NCI-H460 (cell line): ENCODE measurements at places on chromosomes 5 and 9.

- no peak for DNase-seq
Measured at GRCh38 chr5:112419164-112419985, at the start of gene EPB41L4A. EPB41L4A (minus strand) TSS chr5:112419277; CDS start chr5:112419039, 238 bp downstream.

- DNase-seq: no peak
Measured at GRCh38 chr9:91771027-91771426, 179.0 kb downstream of the ROR2 start.

DNA sequence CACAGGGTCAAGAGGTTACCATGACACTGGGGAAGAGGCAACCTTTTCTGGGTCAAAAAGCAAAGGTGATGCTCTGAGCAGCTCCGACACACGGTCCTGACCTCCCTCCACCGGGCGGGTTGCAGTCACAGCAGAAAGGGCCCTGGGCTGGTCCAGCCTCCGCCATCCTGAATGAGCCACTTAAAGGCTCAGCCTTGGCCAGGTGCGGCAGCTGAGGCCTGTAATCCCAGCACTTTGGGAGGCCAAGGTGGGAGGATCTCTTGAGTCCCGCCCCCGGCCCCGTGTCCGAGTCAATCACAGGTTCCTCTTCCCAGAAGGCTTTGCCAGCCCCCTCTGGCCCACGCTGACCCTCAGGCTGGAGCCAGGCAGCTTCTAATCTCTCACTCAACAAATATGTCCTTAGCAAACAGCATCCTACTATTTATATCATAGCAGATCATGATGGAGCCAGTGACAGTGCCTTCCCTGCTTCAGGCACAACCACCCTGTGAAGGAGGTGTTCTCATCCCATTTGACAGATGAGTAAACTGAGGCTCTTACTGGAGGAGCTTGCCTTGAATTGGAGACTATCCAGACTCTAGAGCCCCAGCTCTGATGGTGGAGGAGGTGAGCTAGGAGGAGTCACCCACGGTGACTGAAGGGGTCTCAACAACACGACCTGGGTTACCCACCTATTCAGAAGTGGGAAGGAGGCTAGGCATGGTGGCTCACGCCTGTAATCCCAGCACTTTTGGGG, 79.1 kb downstream of the LRSAM1 start:
- DNase-seq: no peak

DNA sequence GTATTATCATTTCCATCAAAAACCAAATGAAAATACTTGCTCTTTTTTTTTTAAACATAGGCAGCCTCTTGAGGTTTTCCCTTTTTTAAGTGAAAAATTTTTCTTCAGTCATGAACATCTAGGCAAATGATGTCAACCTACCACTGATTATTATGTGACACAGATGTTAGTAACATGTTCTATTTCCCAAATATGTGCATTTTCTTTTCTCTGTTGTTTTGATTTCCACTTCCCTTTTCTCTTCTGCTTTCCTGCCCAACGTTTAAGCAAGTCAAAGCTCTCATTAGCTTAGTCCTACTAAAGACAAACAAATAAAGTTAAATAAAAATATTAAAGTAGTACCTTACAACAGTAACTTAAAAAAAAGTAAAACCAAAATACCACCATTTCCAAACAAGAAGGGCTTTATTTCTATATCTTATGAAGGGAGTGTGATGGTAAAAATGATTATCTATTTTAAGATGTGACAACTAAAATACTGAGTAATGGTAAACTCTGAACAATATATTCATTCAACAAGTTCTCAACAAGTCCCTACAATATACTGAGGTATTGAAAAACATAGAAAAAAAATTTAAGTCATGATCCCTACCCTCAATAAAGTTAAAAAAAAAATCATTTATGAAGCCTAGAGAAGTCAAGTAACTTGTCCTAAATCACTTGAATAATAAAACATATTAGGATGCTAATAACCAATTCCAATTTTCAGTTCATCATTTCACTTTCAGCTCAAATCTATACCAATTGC, 9.4 kb downstream of the SLC38A9 start:
- no peak for DNase-seq

- DNase-seq: no peak
Measured at GRCh38 chr9:2727374-2727773, 10.1 kb downstream of the KCNV2 start.

DNA sequence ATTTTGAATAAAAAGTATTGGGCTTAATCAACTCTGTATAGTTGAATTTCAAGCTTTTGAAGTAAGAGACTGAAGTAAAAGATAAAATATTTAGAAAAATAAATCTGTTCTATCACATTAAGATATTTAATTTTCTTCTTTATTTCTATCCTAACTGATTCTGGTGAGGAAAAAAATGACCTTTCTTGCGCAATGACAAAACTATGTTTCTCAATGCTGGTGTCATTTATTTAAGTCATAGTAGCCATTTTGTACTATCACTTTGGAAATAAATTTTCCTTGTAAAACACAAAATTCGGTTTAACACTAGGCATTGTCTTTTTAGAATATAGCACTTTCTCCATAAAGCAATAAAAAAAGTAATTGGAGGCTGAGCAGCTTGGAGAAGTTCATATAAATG, 728.0 kb downstream of the CDH9 start:
- no peak for DNase-seq

- no peak for DNase-seq
Measured at GRCh38 chr5:16025681-16026080, 153.9 kb downstream of the MARCHF11 start.

DNA sequence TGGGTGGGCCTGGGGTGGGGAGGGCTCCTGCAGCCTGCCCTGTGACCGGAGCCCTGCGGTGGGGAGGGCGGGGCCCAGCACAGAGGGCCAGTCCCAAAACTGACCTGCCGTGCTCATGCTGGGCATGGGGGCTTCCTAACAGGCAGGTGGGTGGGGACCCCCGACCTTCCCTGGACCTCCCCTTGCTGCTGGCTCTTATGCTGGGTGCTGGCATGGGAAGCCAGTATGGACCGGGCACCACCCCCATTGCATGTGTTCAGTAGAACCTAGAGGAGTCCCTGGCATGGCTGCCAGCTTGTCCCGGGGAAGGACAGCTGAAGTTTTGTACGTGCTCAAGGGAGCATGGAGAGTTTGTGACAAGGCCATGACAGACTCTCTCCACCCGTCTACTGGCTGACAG, 37.1 kb downstream of the WNK2 start:
- DNase-seq: no peak

GRCh38 chr5:30401479-30402058, 791.9 kb upstream of the CDH6 start:
- DNase-seq: peak; percentile 23

- DNase-seq: no peak
Measured at GRCh38 chr5:144089401-144090021, 80.9 kb downstream of the YIPF5 start.

DNA sequence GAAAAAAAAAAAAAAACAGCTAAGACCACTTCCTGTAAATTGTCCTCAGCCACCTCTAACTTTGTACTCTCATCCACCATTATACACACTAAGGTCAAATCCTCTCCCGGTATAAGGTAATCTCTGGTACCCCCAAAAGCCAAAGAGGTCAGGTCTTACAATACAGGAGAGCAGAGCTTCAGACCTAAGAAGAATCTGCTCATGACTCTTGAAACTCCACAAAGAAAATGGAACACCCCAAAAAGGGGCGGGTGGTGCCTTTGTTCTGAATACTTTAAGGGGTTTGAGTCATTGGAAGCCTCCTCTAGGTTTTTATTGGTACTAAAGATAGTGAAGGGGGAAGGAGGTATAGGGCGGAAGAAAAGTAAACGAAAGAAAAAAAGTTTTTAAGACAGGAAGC, 69.8 kb downstream of the COL15A1 start:
- DNase-seq: no peak

GRCh38 chr5:133373121-133373870, 239.0 kb downstream of the FSTL4 start:
- DNase-seq: no peak

- DNase-seq: no peak
Measured at GRCh38 chr9:132556235-132556634, 26.2 kb upstream of the BARHL1 start.

DNA sequence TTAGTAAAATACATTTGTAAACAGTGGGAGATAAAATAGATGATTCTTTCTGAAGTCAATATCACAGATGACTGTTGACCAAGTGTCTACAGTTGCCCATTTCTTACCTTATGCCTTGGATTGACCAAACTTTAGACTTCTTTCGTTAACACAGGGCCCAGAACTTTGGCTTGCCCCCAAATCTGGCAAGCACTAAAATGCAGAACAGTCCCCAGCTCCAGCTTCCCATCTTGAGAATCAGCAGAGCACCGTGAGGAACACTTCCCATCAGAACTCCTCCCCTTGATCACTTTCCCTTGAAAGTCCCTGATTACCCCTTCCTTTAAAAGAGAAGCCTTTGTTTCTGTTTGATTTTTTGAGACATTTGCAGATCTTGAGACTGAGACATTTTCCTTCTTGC, 1039.9 kb downstream of the TLE1 start:
- DNase-seq: no peak

DNA sequence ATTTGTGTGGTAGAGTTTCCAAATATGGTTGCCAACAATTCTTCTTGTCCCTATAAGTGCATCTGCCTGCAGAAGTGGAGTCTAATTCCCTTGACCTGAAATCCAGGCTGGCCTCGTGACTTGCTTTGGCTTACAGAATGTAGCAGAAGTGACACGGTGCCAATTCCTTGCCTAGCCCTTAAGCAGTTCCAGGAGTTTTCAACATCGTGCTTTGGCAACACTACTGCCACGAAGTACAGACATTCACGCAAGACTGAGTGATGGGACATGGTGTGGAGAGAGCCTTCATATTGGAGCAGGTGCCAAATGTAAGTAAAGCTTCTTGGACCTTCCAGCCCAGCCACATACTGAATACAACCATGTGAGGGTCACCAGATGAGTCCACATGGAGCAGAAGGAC, 92.9 kb upstream of the NEK6 start:
- DNase-seq: no peak

DNA sequence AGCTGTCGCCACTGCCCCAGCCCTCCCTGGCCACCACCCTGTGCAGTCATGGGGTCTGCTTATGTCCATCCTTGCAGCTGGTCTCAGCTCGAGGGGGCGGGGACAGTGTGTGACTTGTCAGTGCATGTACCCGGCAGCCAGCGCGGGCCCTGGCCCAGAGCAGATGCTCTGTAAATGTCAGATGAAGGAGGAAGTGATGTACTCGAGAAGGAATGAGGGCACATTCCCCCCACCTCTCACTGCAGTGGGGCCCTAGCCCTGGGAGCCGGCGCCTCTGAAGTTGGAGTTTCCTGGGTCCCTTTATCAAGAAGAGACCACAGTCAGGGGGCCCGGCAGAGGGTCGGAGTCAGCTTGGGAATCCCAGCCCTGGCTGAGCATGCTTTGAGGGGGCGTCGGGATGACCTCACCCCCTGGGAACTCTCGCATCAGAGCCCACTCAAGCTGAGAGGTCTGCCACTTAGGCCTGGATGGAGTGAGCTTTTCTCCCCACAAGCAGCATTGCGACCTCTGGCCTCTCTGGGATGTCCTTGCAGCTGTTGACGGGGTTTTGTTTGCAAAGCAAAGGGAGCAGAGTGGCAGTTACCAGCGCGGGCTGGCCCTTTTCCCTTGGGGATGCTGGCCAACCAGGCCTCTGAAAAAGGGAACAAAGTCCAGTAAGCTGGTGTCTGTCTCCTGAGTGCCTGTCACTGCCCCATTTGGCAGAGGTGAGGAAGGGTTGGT, 19.0 kb downstream of the NEURL1B start:
- no peak for DNase-seq

DNA sequence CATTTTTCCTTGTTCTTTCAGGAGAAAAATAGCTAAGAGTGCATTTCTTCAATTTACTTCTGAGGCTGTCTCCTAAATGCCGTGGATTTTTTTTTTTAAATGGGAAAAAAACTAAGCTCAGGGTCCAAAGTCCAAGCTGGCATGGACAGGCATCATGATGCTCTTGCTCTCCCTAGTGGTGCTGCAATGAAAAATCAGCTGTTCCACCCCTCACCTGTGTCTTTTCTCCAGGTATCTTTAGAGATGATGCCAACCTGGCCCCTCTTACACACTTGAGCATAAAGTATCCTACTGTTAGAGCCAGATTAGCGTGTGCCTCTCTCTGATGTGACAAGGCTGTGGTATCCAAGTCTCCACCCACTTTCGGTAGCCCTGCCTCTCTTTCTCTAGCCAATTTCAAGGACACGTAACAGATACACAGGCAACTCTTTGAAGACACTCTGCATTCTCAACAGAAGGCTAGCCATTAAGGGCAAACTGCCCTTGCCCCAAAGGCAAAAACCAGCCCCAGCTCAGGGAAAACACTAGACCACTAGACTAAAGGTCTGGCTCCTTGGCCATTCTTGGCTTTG, 208.8 kb downstream of the SAXO1 start:
- DNase-seq: no peak

GRCh38 chr9:116405321-116405720, 251.7 kb downstream of the PAPPA start:
- DNase-seq: no peak

DNA sequence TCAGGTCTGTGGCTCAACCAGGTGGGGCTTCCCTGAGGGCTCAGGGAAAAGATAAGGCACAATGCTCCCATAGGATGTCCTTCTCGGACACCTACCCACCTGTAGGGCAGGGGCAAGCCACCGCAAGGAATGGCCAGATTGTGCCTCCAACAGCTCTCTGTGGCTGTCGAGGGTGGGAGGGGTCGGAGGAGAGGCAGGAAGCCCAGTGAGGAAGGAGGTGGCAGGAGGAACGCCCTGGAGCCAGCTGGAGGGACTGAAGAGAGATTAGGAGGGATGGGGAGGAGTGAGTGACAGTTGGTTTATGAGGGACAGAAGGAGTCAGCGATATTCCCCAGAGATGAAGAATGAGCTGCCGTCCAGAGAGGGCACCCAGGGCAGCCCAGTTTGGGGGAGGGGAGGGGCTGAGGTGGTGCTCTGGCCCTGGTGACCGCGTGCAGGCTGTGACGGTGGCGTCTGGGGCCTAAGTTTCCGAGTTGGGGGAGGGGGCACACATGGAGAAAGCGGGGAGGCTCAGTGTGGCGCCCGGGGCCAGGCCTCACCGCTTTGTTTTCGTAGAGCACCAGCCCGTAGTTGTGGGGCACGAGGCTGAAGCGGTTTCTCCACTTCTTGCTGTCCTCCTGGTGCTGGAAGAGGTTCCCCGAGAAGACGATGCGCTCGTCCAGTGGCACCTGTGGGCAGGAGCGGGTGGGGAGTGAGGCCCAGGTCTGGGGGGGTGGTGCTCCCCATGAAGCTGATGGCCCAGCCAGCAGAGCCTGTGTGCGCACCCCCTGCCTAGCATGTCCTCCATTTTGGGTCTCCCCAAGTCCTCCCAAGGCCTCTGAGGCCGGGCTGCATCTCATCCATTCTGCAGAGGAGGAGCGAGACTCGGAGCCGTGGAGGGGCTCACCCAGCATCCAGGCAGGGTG, 75.6 kb downstream of the LRSAM1 start:
- no peak for DNase-seq

- DNase-seq: no peak
Measured at GRCh38 chr9:37966412-37967013, 62.6 kb upstream of the SLC25A51 start.

DNA sequence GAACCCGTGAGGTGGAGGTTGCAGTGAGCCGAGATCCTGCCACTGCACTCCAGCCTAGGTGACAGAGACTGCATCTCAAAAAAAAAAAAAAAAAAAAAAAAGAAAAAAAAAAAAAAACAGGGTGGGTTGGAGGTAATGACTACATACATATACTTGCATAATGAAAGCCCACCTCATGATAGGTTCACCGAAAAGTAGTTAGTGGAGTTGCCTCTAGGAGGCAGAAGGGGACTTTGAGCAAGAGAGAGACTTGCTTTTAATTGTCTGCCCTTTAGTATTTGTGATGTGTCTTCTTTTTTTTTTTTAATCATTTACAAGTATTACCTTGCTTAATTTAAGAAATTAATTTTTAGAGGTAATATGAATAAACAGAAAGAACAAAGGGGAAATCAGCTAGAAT, 99.8 kb downstream of the PPARGC1B start:
- DNase-seq: no peak
